ENCODE measurements at places on chromosomes 16 and 17.

GRCh38 chr16:28880955-28881354, 2.7 kb downstream of the ATP2A1 start:
- DNase-seq = no peak

DNA sequence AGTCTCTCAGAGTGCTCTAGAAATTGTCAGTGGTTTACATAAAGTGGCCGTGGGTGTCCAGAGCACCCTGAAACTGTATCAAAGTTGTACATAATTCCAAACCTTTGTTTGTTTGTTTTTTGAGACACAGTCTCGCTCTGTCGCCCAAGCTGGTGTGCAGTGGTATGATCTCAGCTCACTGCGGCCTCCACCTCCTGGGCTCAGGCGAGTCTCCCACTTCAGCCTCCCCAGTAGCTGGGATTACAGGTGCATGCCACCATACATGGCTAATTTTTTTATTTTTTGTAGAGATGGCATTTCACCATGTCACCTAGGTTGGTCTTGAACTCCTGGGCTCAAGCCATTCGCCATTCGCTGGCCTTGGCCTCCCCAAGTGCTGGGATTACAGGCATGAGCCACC, 24.3 kb upstream of the ADGRG1 start:
- peak; percentile 17 for DNase-seq

- no peak for DNase-seq
Measured at GRCh38 chr17:63399856-63400255, 46.2 kb downstream of the CYB561 start.

GRCh38 chr16:57325458-57325857, 33.1 kb upstream of the CCL22 start:
- no peak for DNase-seq

GRCh38 chr17:61201211-61201610, 198.4 kb upstream of the TBX2 start:
- DNase-seq = no peak

GRCh38 chr16:85465328-85466303, 147.5 kb upstream of the GSE1 start:
- DNase-seq = no peak

DNA sequence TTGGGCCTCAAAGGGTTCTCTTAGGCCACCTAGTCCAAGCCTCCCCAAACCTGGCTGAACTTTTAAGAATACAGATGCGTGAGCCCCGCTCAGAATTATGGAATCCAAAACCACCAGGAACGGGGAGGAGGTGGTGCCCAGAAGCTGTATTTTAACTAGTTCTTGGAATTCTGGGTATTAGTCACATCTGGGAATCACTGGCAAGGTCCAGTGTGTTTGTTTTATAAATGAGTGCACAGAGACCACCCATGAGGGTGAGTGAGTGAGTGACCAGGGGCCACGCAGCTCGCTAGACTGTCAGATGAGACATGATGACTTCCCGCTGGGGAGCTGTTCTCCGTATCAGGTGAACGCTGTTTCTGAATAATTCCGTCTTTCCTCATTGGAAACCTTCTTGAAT, 14.2 kb downstream of the KLHL36 start:
- DNase-seq = no peak

DNA sequence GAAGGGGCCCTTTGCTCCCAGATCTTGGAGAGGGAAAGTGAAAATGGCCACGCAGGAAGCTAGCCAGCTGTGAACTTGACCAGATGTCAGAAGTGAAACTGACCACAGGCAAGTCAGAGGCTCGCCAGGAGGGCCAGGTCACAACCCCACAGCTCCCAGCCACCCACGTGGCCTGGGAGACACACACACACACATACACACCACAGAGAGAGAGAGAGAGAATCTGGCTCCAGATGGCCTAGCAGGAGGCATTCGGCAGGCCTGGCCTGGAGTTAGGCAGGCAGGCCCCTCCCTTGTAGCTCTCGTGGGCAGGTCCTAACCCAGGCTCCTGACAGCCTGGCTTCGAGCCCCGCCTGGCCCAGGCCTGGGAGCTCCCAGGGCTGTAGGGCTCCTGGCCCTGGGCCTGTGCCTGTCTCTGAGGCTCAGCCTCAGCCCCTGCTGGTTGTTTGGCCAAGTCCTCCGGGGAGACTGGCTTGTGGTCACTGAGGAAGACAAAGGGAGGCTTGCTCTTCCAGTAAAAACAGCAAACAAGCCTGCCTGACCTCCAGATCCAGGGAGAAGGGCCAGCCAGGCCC, 20.2 kb downstream of the NGFR start:
- DNase-seq = no peak

- DNase-seq = peak; percentile 76
Measured at GRCh38 chr17:43907425-43907981, at the start of gene MPP2. Gene MPP2, minus strand, starts transcription at chr17:43907536. Its CDS starts 3,076 bp downstream, at chr17:43904460.

- DNase-seq = no peak
Measured at GRCh38 chr17:75607086-75607485, 19.5 kb downstream of the MYO15B start.

- DNase-seq = no peak
Measured at GRCh38 chr17:79207960-79208359, 133.3 kb downstream of the ENGASE start.

- no peak for DNase-seq
Measured at GRCh38 chr16:89668790-89669158, 11.1 kb downstream of the SPATA33 start.

- no peak for DNase-seq
Measured at GRCh38 chr16:67270931-67271338, 8.4 kb upstream of the PLEKHG4 start.

GRCh38 chr17:7260651-7261378, 1.5 kb downstream of the CLDN7 start:
- DNase-seq = peak; percentile 42

GRCh38 chr17:15456972-15457722, 10.3 kb downstream of the CDRT4 start:
- DNase-seq = no peak

- no peak for DNase-seq
Measured at GRCh38 chr16:85918436-85918835, 19.5 kb downstream of the IRF8 start.

DNA sequence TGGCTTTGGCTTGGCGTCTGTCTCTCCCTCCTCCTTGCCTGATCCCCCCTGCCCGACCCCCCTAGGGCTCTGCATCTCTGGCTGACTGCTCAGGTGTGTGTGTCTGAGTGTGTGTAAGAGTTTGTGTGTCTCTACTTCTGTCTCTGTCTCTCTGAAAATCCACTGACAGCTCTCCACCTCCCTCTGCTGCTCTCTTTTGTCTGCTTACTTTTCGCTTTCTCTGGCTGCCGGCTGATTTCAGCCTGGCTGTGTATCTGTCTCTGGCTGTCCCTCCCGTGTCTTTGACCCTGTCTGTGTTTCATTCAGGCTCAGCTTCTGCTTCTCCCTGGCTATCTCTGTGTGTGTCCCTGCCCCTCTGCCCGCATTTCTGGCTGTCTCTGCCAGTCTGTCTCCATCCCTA, 3.8 kb upstream of the SPEM1 start:
- DNase-seq = no peak

DNA sequence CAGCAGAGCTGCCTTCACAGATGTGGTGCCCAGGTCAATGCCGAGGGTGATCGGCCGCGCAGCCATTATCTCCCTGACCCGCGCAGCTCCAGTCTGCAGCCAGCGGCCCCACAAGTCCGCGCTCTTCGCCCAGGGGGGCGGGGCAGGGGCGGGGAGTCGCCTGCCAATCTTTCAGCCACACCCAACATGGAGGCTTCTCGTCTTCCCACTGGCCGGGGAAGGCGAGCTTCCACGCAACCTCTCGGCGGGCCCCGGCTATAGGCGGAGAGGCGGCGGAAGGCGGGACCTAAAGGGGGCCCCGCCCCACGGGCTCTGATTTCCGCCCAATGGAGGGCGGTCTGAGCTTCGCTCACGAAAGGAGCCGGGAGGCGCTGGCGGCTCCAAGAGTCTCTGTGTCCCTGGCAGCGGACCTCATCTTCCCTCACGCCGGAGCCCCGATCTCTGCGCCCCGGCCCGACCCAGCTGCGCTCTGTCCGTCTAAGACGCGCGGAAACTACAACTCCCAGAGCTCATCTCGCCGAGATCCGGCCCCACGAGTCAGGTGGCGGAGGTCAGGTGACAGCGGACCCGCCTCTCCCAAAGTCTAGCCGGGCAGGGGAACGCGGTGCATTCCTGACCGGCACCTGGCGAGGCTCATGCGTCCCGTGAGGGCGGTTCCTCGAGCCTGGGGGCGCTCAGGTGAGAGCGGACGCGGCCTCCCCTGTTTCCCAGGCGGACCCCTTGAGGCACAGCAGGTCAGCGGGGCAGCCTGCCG, at the start of the genes CTNS and SHPK:
Gene CTNS, plus strand, starts transcription at position 607 of the 754 bp plus-strand sequence. CDS start 3,447 bp downstream, outside the sequence.
Gene SHPK, minus strand, starts transcription at position 97 of the 754 bp plus-strand sequence. Its CDS starts 31 bp downstream, at position 66.
- peak; percentile 97 for DNase-seq

DNA sequence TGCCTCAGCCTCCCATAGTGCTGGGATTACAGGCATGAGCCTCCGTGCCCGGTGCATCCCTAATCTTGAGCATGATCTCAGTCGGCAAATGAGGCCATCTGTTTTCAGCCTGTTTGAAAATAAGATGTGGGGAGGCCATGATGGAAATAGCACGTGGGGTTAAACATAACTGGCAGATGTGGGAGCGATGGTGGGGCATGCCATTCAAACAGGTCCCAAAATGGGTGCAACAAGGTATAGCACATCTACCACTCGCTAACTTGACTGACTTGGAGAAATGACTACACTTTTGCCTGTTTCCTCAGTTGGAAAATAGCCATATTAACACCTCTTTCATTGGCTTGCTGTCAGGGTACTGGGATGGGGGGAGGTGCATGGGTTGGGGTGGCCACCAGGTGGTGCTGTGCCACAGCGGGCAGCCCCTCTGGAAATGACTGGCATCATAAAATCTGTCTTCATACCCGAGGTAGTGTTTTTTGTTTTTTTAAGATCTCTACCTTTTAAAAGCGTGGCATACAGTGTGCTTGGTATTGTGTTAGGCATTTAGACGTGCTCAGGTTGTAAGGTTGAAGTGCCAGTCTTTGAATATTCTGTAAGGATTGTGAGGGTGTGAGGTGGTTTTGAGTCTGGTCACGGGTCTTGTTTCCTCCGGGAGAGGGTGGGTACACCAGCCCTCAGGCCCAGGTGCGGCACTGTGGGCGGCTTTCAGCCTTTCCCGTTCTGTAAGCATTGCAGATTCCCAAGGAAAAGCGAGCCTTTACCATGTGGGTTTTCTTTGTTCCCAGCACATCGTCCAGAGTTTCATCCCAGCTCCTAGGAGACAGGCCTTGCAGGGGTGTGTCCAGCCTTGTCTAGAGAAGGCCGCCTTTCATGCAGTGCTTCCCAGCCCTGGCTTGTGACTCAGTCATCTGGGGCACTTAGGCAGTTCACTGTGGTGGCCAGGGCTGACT, 2.9 kb upstream of the TTYH2 start:
- peak; percentile 84 for DNase-seq

GRCh38 chr17:17341452-17341851, 38.3 kb downstream of the NT5M start:
- no peak for DNase-seq

DNA sequence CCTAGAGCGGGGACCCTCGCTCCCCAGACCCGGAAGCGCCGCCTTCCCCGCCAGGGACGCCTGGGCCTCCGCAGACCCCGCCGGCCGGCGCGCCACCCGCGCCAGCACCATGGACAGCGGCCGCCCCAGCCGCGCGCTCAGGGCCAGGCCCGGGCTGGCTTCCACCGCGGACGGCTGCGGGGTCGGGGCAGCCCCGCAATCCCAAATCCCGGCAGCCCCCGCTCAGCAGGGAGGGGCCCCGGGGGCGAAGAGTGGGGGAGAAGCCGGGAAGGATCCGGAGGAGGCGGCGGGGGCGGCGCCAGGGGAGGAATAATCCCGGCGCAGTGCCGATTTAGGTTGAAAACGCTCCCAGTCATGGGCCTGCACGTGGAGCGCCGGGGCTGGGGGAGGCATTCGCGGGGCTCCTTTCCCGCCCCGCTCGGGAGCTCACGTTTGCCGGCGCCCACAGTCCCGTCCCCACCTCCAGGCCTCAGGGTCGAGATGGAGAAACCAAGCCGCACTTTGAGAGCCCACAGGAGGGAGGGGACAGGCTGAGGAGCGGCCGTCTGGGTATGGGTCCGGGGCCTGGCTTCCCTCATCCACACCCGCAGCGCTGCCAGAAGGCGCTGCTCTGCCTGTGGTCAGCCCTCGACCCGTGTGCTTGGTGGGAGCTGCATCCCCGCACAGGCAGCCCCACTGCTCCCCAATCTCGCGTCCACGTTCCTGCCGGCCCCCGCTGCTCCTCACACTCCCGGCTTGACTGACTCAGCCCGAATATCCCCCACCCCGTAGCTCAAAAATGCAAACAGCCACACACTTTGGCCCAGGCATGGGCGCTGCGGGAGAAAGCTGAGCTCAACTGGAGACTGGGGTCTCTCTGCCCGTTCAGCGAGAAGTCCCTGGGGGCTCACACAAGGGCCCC, 4.7 kb downstream of the FBXL16 start:
- DNase-seq = peak; percentile 75

- DNase-seq = peak; percentile 37
Measured at GRCh38 chr17:3002538-3003295, 60.7 kb downstream of the OR1D5 start.

DNA sequence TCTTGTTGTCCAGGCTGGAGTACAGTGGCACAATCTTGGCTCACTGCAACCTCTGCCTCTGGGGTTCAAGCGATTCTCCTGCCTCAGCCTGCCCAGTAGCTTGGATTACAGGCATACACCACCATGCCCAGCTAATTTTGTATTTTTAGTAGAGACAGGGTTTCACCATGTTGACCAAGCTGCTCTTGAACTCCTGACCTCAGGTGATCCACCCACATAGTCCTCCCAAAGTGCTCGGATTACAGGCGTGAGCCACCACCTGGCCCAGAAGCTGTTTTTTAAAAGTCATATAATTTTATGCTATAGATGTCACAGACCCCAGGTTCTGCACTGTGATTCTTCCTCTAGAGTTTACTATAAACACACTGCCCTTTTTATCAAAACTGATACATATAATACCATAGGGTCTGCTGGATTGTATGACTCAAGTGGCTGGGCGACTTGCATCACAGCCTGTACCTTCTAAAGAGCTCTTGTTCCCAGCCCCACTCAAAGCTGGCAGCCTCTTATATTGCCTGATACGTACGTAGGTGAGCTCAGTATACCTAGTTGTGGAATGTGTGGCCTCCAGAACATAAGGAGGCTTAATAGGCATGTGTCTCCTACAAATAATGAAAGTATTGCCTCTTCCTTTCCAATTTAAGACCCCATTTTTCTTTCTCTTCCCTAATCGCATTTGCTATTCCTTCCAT, 295.8 kb downstream of the ZFHX3 start:
- no peak for DNase-seq

GRCh38 chr16:89707695-89708094, 6.2 kb upstream of the SPATA2L start:
- no peak for DNase-seq

GRCh38 chr17:73205459-73205961, 12.7 kb downstream of the COG1 start:
- no peak for DNase-seq

DNA sequence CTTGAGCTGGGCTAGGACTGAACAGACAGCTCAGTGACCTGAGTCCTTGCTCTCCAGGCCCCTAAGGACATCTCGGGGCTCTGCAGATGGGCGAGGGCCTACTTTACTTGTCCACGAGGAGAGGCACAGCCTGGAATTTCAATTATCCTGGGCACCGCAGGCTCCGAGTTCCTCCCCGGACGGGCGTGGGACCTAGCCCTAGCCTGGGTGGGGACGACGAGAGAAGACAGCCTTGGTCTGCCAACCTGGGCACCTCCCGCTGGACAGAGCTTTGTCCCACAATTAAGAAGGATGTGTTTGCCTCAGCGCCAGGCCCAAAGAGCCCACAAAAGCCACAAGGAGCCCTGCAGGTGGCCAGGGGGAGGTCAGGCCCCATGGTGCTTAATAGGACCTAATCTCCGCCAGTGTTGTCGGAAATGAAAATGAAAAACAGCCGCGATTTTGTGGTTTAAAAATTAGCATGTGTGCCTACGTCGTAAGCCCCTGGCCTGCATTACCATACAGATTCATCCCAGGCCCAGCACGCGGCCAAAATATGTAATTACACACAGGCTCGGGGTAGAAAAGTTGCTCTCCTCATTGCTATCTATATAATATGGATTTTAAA, 51.4 kb upstream of the LHX1 start:
- no peak for DNase-seq

GRCh38 chr16:89200124-89200849, at the start of gene SLC22A31:
Gene SLC22A31, minus strand, starts transcription at chr16:89200537. Its CDS starts 36 bp downstream, at chr16:89200501.
- DNase-seq = no peak
